ENCODE measurements at places on chromosomes 1 and 21.

- no peak for DNase-seq
These were observed 240.6 kb upstream of the C1orf105 start for GRCh38 chr1:172179918-172180317.

DNA sequence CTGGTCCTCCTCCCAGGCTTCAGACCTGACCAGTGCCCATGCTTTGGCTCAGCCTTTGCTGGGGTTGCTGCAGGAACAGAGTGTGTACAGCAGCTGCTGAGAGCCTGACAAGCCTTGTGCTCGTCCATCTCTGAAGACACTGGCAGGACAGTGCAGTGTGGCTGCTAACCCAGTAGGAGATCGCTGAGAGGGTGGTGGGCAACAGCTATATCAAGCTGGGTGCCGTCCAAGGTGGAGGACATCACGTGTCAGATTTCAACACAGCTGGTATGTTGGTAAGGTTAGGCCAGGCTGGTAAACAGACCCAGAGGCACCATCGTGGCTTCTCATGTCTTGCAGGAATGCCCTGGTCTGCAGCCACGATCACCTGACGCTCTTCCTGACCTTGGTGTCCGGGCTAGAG is 17.9 kb upstream of the SLC25A34 start:
- no peak for DNase-seq

DNA sequence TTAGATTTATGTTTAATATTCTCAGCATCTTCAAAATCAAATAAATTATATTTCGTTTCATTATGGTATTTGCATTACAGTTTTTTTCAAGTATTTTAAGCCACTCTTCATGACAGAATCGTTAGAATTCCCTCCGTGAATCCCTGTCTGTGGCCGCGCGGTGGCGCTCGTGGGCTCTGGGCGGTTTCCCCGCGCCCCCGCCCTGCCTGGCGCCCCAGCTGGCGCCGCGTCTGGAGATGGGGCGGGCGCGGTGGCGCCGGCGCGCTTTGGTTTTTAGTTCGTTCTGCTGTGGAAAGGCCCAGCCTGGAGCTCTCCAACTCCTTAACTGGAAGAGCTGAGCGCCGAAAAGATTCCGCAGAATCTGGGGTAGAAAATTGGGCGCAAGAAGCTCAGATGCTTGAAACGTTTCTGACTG is 25.7 kb downstream of the PRMT2 start:
- DNase-seq, result no peak

DNA sequence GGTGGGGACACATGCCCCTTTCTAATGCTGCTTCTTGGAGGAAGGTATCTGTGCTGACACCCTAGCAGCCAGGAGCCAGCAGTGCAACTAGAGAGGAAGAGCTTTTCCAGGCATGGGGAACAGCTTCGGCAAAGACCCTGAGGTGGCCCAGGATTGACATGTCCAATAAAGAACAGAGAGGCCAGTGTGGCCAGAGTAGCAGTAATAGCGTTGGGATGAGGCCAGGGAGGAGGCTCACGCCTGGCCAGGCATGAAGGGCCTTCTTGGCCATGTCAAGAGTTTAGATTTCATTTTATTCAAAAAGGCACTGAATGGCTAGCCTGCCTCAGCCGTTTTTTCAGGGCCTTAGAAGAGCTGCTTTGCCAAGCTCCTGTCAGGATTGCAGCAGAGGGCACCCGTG is 16.3 kb upstream of the ADAMTSL4 start:
- no peak for DNase-seq

GRCh38 chr1:5515501-5515900 is 476.7 kb downstream of the NPHP4 start:
- DNase-seq, result no peak

GRCh38 chr1:167509587-167509986 is 8.7 kb downstream of the CD247 start:
- no peak for DNase-seq

DNA sequence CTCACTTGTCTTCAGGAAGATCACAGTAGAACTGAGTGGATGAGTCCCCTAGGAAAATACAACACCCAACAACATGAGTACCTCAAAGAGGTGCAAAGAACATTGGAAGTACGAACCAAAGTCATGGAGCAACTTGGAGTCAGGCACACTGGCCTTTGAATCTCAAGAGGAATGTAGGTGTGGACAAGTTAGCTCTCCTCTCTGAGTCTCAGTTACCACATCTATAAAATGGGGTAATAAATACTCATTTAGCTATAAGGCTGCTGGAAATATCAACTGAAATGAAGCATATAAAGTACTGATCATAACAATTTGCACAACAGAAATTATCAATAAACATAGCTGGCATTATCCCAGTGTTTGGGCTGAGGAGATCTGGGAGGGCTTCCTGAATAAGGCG is 96.7 kb upstream of the JUN start:
- DNase-seq, result no peak

- DNase-seq, result no peak
These were observed 121.0 kb upstream of the IRF2BP2 start for GRCh38 chr1:234730770-234731568.

GRCh38 chr1:109977657-109978378 is 6.7 kb upstream of the AHCYL1 start:
- DNase-seq, result no peak

DNA sequence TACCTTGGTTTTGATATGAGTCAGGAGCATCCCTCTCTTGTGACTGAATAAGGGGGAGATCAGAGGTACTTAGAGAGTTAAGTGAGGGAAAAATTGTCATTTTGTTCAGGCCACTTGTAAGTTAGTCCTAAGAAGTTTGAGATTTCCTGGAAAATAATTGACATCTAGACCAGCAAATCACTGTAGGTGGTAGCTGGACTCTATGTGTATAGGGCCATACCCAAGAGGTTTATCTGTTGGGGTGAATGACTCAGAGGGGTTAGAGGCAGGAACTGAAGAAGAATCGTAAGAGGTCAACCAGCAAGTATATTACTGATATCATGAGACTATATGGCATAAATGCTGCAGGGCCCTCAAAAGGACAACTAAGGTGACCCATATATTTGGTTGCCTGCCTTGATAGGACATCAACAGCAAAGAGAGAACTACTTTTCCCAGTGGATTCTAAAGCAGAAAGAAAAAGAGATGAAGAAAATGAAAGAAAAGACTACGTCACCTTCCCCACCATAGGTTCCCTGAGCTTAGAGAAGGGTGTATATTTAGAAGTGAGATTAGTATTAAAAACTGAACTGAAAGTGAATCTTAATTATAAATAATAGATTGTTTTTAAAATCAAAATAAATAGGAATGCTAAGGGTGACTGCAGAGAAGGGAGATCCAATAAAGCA is 8.0 kb upstream of the RNPC3 start:
- DNase-seq, result no peak

GRCh38 chr1:244242446-244242845 is 191.4 kb downstream of the ZBTB18 start:
- no peak for DNase-seq

GRCh38 chr1:2210084-2210653 is 15.6 kb upstream of the FAAP20 start:
- no peak for DNase-seq

GRCh38 chr21:44079446-44079845 is 27.8 kb upstream of the PWP2 start:
- DNase-seq, result no peak

DNA sequence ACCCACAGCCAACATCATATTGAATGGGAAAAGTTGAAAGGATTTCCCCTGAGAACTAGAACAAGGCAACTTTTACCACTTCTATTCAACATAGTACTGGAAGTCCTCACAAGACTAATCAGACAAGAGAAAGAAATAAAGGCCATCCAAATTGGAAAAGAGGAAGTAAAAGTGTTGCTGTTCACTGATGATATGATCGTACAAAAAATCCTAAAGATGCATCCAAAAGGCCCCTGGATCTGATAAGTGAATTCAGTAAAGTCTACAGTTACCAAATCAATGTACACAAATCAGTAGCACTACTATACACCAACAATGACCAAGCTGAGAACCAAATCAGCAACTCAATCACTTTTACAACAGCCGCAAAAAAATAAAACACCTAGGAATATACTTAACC is 28.3 kb downstream of the RAB3GAP2 start:
- DNase-seq, result no peak

DNA sequence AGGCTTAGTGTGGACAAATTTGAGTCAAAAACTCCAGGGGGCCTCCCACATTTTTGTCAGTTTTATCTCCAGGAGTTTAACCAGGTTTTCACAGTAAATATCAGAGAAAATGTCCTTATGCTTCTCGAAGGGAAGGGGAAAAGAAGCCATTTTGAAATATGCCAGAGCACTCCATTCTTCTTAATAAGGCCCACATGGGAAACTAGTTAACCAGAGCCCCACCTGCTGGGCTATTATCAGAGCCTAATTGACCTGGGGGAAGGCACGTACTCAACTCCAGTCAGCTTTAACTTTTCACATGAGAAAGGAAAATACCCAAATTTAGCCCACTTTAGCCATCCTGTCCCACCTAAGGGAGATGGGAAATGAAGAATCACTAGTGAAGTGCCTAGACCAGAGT is 296.3 kb downstream of the PTBP2 start:
- DNase-seq, result no peak

DNA sequence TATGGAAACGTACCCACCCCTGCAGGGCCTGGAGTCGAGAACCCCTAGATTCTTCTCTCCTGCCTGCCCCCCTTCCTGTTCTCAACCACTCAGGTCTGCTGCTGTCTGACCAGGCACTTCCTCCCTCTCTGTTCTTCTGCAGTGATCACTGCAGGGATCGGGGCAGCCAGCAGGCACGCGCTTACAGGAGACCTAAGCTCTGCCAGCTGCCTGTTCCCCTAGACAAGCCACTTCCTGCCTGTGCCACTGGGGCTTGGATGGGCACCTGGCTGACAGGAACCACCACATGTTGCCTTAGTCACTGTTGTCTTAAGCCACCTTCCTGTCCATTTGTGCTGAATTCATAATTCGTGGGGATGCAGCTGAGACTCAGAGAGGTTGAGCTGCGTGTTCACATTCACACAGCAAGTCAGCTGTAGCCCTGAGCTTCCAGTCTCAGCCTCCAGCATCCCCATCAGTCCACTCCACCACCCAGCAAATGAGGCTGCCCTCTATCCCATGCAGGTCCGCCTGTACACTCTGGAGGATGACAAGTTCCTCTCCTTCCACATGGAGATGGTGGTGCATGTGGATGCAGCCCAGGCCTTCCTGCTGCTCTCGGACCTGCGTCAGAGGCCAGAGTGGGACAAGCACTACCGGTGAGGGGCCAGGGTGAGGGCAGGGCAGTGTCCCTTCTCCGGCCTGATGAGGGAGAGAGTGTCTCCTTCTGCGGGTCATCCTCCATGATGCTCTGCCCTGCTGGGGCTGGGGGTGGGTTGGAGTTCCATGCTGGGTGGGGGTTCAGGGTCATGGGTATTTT is 18.6 kb downstream of the FAM151A start:
- peak; percentile 60 for DNase-seq

GRCh38 chr1:180194546-180195207 is 35.4 kb upstream of the LHX4 start:
- DNase-seq, result no peak

- no peak for DNase-seq
These were observed 64.1 kb downstream of the KIFAP3 start for GRCh38 chr1:170010443-170010842.

- DNase-seq, result no peak
These were observed 8.2 kb upstream of the TGFBR3 start for GRCh38 chr1:91894036-91894761.

DNA sequence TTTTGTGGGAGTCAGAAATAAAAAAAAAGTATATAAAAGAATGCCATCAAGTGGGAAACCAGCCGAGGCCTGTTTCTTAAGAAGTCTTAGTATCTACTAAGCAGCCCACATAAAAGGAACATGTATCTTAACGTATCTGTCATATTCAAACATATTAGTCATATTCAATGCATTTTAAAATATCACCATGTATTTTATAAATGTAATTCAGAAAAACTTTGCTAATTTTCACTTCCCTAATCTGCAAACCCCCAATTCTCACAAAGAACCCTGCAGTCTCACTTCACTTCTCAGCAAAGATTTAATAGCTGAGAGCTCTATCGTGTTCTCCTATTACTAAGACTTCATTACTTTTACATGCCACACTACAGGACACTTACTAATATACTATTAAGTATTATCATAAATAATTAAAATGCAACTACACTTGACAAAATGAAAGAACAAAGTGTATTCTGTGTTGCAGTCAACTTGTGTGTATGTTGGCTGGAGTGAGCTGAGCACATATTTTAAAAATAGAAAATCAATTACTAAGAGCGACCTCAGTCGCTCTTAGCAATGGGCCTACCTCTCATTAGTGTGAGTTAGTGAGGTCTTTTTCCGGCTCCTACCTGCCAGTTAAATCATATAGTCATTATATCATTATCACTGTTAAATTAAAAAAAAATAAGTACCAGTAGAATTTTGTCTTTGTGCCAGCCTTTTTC is 484.3 kb downstream of the LMO4 start:
- no peak for DNase-seq

DNA sequence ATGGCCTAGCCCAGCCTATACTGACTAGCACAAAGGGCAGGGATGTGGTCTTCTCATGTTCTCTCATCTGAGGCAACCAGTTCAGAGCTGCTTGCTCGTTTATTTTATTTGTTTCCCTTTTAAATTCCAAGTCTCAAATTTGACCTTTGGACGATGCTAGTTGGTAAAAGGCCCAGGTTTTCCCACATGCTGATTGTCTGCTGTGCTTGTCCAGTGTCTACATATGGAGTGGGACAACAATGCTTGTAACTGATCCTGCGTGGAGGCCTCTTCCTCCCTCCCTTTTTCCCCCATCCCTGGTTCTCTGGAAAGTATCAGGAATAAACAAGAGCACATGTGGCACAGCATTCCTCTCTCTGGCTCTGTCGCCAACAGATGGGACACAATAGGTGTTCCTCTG is 34.0 kb upstream of the BEND5 start:
- DNase-seq, result no peak

DNA sequence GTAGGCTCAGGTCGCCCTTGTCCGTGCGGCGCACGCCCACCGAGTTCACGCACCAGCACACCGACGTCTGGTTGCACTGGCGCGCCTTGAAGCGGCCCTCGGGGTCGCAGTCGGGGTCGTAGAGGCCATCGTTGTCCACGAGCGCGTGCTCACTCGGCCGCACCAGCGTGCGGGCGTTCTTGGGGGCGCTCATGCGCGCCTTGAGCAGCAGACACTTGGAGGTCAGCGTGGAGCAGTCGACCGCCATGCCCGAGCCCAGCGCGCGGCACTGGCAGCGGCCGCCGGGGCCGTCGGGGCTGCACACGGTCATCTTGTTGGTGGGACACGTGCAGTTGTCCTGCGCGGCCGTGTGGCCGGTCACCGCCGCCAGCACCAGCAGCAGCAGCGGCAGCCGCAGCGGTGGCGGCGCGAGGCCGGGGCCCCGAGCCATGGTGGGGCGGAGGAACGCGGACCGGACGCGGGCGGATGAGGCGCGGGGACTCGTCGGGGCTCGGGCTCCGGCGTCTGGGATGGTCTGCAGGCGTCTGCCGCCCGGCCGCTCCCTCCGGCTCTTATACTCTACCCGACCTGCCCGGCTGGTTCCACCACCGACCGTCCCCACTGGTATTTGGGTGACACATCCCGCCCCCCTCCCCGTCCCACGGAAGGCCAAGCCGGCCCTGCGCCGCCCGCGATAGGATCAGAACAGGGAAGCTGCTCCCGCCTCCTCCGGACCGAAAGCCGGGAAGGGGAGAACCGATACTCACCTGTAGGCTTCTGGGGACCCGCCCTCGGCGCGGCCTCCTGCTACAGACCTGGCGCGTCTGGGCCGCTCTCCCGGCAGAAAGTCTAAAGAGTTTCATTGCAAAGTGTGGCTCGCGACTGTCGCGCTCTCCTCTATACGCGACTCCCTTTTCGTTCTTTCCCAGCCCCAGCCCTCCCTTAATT is at the start of gene TACSTD2:
TACSTD2 (minus strand) TSS at position 526 of the 927 bp plus-strand sequence; CDS start at position 430, 96 bp downstream.
- no peak for DNase-seq

Data from NCI-H2081 (cell line).